ENCODE measurements at places on chromosomes 7 and 10. TPM values are rescaled to one million over a fixed set of nuclear protein-coding genes. Genes with fewer than 3 reads are reported as not detected.

The SPAG6 gene
- total RNA-seq, result not detected

The MINPP1 gene
- 33.4 TPM for total RNA-seq

- DNase-seq, result no peak
Observed at GRCh38 chr10:124484031-124484430, 22.4 kb downstream of the LHPP start.

GRCh38 chr10:71314028-71314693, 4.9 kb upstream of the SLC29A3 start:
- DNase-seq, result peak; percentile 68

GRCh38 chr7:148397551-148397950, 193.0 kb upstream of the C7orf33 start:
- no peak for DNase-seq

Measured in dermis blood vessel endothelial cell (primary cell).